ENCODE measurements at places on chromosomes 13 and 19. TPM values are rescaled to one million over a fixed set of nuclear protein-coding genes. Genes with fewer than 3 reads are reported as not detected.
A peak's percentile ranks its signal among the peaks of the same experiment; 100 is the strongest.

- no peak for DNase-seq
These were observed 18.1 kb downstream of the NKPD1 start for GRCh38 chr19:45142726-45143110.

DNA sequence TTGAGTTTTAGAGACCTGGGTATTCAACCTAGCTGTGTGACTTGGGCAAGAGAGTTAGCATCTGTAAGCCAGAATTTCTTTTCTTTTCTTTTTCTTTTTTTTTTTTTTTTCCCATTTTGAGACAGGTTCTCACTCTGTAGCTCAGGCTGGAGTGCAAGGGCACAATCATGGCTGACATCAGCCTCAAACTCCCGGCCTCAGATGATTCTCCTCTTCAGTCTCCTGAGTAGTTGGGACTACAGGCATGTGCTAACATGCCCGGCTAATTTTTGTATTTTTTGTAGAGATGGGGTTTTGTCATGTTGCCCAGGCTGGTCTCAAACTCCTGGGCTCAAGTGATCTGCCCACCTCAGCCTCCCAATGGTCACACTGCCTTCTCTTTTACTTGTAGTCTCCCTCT is 33.0 kb downstream of the ZMYM2 start:
- DNase-seq = no peak

THSD8 gene
- not detected for total RNA-seq

DNA sequence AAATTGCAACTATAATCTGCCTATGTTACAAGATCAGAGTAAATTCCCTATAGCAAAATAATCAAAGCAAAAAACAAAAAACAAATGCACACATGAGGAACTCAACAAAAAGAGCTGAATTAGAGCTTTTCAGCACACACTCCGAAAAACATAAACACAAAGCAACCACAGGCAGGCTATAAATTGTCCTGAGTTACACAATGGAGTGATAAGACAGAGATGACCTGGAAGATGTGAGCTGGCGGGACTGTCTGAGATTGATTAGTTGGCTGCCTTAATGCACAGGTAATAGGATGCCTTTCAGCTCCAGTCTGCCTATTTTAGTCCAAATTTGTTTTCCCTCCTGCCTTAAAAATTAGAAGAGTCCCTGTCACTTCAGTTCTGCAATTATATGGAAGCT is 159.0 kb upstream of the FNDC3A start:
- no peak for DNase-seq

DNA sequence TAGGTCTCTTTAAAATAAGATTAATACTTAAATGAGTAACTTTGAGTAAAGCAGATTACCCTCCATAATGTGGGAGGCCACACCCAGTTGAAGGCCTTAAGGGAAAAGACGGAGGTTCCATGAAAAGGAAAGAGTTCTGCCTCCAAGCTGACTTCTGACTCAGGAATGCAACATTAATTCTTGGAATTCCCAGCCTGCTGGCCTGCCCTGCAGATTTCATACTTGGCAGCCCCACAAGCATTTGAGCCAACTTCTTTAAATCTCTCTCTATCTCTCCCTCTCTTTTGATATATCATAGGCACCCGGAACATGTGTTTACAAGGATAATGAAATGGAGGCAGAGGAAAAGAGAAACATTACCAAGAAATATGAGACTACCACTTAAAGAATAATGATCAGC is 902.3 kb upstream of the MIR17HG start:
- peak; percentile 94 for DNase-seq

RGCC gene
- 82.8 TPM for total RNA-seq
